ENCODE measurements at places on chromosomes 6 and 20. TPM values are rescaled to one million over a fixed set of nuclear protein-coding genes. Genes with fewer than 3 reads are reported as not detected.

Gene TMEM170B
- 10.9 TPM for total RNA-seq

Gene PFDN6
- total RNA-seq = 30.4 TPM

- no peak for DNase-seq
- H3K27me3 ChIP-seq = no peaks in the 10 kb centered on the region
- H3K36me3 ChIP-seq = no peaks in the 10 kb centered on the region
- no peak within 1 kb of the TSS for H3K4me3 ChIP-seq
- no peak within 1 kb of the TSS for H3K27ac ChIP-seq
Measured at GRCh38 chr6:31010393-31011060, at the start of gene MUC22. Gene MUC22, plus strand, starts transcription at chr6:31010474. Its CDS starts 233 bp downstream, at chr6:31010707.

DNA sequence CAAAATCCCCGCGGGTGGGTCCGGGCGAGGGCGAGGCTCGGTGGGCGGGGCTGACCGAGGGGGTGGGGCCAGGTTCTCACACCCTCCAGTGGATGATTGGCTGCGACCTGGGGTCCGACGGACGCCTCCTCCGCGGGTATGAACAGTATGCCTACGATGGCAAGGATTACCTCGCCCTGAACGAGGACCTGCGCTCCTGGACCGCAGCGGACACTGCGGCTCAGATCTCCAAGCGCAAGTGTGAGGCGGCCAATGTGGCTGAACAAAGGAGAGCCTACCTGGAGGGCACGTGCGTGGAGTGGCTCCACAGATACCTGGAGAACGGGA lies 809 bp downstream of the HLA-G start:
- H3K36me3 ChIP-seq = no peaks in the 10 kb centered on the region
- no peak for DNase-seq
- H3K4me1 ChIP-seq = peaks cover 10% of the 10 kb centered on the region

DNA sequence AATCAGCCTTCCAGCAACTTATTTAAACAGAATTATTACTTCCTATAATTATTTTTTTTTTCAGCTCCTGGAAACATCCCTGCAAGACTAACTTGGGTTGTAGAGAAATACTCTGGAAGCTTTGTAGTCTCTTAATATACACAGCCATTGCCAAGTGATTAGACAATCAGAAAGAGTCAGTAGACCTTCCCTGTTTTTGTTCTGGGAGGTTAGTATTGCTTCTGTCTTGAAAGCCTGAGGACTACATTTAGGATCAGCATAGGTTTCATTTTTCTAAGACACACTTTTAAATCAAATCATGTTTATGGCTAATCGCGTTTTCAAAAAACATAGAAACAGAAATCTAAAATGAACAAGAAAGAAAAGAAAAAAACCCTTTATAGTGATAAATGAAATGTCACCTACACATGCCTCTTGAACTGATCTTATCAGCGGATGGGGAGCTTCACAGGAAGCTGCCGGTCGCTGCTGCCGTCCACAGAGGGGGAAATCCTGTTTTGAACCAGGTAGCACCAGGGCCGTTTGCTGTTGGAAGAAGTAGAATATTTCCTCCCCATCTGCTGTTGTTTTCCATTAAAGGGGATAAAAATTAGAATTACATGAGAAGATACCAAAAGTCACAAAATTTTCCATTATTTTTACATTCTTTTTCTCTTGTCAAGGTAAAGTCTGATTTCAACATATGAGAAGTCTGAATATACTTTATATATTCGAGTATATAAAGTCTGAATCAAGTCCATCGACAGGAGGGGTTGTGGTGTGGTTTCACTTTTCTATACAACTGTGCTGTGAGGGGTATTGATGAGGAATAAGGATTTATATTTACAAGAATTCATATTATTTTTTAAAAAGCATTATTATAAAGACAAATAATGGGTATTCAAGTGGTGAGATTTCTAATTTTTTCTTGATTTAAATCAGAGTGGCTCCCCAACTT lies 94.6 kb downstream of the ARMC2 start:
- no peaks in the 10 kb centered on the region for H3K27me3 ChIP-seq
- no peak overlapping the region for H3K4me3 ChIP-seq
- peaks cover 17% of the 10 kb centered on the region for H3K4me1 ChIP-seq
- H3K36me3 ChIP-seq = no peaks in the 10 kb centered on the region
